Effector memory CD4-positive, alpha-beta T cell (primary cell): ENCODE measurements at places on chromosomes 5 and 9.

DNA sequence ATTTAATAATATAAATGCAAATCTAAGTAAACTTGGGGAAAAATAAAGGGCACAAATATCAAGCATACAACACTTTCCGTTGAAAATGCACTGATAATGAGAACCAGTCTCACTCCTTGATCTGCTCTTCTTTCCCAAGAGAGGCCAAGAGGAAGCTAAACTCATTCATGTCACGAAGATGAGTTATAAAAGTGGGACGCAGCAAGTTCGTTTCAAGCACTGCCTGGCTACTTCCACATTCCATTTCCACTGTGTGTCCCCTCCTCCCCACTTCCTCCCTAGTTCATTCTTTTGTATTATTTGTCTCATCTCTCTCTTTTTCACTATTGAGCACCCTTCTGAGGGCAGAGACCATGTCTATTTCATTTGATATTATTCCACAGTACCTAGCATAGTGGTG lies 158.1 kb downstream of the SLC24A2 start:
- DNase-seq = no peak

DNA sequence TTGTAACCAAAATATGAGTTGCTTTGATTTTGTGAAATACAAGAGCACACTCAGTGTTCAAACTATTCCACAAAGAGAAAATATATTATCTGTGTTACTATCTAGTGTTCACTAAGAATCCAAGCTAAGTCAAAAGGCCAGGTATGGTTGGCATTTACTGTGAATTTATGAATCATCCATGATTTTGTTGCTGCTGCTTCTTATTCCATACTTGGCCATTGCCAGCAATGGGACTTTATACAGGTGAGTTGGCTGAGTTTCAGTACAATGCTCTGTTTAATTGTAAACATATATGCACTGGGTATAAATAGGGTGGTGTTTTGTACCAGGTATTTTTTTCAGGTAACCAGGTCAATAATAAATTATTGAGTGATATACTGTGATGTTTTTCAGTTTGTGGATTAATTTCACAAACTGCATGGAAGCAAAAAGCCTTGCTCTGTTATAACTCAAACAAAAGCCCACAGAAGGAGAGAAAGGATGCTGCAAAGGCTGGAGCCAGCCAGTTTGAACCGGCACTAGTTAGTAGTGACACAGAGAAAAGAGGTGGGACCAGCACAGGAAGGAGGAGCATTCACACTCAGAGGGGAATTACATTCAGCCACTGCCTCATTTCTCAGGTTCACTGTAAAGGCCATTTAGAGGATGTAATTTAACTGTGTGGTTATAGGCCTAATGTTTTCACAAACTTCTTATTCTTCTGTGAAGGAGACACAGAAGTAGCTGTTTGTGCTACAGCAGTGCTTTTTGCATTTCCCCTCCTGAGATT lies 381.8 kb downstream of the ADGRV1 start:
- no peak for DNase-seq

DNA sequence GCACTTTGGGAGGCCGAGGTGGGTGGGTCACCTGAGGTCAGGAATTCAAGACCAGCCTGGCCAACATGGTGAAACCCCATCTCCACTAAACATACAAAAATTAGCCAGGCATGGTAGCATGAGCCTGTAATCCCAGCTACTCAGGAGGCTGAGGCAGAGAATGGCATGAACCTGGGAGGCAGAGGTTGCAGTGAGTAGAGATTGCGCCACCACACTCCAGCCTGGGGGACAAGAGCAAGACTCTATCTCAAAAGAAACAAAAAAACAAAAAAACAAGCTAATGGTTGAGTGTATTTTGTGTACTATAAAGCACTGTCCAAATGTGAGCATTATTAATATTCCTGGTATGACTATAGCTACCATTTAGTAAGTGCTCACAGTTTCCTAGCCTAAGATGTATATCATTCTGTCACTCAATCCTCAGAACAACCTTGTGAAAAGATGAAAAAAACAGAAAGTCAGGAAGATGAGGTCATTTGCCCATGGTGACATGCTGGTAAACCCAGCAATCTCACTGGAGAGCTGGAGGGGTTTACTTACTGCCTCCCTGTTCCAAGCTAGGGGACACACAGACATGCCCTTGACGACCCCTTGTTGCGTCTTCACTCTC lies 27.7 kb downstream of the ARHGEF37 start:
- no peak for DNase-seq

GRCh38 chr5:943918-944620 lies 51.4 kb downstream of the TRIP13 start:
- DNase-seq = no peak

GRCh38 chr5:17907094-17907493 lies 272.8 kb downstream of the TAF11L14 start:
- DNase-seq = no peak

GRCh38 chr9:98971168-98971914 lies 27.6 kb downstream of the COL15A1 start:
- DNase-seq = no peak

- DNase-seq = no peak
Observed at GRCh38 chr9:96449523-96449844, 485 bp upstream of the HABP4 start.

DNA sequence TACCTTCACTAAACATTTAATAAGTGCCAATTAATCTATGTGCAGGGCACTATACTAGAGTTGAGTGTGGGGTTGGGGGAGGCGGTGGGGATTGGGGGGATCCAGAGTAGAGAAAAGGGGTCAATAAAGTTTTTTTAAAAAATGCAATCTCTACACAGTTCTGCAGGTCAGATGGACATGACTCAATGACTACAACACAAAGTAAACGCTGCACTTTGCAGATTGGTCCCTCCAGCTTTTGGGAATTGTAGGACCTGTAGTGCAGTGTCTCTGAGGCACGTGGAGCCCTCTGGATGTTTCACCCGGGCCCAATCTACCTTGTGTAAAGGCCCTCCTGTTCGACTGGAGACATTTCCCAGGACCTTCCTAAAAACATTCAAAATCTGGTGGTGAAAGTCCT lies 43.5 kb downstream of the SEMA6A start:
- no peak for DNase-seq

- no peak for DNase-seq
Observed at GRCh38 chr5:93736284-93736683, 5.1 kb downstream of the POU5F2 start.

- DNase-seq = no peak
Observed at GRCh38 chr9:26781906-26782305, 110.7 kb downstream of the CAAP1 start.

DNA sequence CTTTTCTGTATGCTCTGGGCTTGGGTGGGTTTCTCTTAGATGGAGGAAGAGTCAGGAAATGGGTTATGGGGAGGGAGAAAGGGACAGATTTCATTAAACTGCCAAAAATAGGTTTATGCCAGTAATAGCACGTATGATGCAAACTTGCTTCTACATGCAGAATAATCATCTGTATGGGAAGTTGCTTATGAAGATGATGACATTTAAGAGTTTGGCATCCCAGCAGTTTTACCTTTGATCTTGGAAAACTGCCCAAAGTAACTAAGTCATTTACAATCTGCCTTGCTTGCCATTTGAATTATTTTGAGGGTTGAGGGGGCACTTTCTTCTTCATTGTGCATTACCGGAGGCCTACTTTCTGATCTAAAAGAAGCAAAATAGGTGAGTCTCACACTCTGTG lies 282.9 kb upstream of the ANKRD55 start:
- no peak for DNase-seq
